Stimulated activated CD4-positive, alpha-beta T cell treated with anti-CD3 and anti-CD28 coated beads, Interleukin-4, amount 100 ng/mL, for 24 hours (primary cell): ENCODE measurements at places on chromosomes 2 and 18.

GRCh38 chr2:83944191-83944590, 514.9 kb downstream of the SUCLG1 start:
- no peak for DNase-seq

- no peak for DNase-seq
Observed at GRCh38 chr2:28228434-28228995, 164.1 kb upstream of the FOSL2 start.

- DNase-seq, result no peak
Observed at GRCh38 chr2:27236626-27237025, 19.5 kb downstream of the CAD start.

- no peak for DNase-seq
Observed at GRCh38 chr2:241081190-241081642, 20.9 kb downstream of the MTERF4 start.

DNA sequence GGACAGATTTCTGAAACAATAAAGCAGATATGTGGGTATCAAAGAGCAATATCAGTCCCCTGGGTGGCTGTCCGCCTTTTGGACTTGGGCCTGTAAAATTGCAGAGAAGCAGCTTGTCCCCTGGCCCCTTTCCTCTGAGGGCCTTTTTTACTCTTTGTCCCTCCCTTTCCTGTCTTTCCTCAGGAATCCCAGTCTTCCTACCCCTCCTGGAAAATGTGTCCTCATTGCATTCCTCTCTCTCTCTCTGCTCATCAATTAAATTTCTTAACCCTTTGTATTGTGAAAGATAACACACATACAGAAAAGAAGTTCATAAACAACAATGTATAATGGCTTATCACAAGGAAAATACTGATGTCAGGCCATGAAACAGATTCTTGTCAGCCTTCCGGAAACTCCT, 3.0 kb upstream of the GRB14 start:
- no peak for DNase-seq
